Foreskin melanocyte (primary cell): ENCODE measurements at places on chromosomes 5 and 9.

- DNase-seq, result no peak
Observed at GRCh38 chr5:73454379-73455036, 5.9 kb upstream of the FOXD1 start.

DNA sequence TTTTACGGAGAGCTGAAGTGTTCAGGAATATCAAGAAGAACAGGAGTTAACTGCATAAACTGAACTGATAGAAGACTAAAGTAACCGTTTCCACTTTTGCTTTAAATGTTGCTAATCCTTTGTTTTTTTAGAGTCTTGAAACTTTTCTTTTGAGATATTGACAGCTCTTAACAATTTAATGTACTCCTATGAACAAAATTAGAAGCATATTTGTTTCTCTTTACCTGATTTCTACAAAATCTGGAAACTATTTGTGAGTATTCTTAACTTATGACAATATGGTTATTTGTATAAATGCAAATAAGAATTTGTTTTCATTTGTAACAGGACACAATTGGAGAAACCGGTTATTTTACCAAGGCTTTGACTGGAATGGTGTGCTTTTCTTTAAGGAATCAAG lies 89.5 kb upstream of the FAM120A start:
- DNase-seq, result no peak

DNA sequence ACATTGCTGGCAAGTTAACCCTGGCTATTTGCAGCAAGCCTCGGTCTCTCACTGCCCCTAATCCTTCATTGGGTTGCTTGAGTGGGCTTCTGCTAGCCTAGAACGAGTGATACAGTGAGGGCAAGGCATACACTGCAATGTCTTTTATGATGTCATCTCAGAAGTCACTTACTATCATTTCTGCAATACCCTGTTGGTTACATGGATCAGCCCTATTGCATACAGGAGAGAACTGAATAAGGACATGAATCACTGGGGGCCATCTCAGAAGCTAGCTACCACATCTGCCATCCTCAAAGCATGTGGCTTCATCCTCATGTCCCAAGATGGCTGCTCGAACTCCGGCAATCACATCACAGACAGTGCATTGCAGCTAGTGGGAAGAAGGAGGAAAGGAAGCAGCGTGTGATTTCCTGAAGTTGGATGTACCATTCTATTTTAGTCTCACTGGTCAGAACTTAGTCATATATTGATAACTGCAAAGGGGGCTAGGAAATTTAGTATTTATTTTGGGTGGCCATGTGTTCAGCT lies 33.3 kb upstream of the CDKN2AIPNL start:
- no peak for DNase-seq

- DNase-seq, result no peak
Observed at GRCh38 chr5:122182491-122182921, 53.2 kb downstream of the ZNF474 start.

GRCh38 chr9:33165263-33166151 lies 1.6 kb downstream of the B4GALT1 start:
- no peak for DNase-seq

GRCh38 chr5:93915142-93915553 lies 173.7 kb upstream of the POU5F2 start:
- peak; percentile 31 for DNase-seq

- DNase-seq, result no peak
Observed at GRCh38 chr5:65825408-65826328, 100.7 kb upstream of the ERBIN start.

DNA sequence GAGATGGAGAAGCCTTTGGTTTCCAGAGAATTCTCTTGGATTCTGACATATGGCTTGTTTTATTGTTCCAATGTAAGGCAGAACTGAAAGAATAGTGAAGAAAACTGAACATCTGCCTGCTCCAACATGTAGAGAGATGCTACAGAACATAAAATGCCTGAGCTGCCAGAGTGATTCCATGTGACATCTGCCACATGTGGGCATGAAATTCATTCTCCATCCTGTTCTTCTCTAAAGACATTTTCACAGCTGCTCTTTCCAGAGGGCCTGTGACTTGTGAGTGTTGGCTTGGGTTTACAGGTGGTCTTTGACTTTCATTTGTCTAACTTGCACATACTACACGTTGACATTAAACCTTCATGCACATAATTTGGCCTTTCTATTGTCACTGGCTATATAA lies 33.7 kb upstream of the TXN start:
- DNase-seq, result no peak

GRCh38 chr5:181069767-181070491 lies 29.9 kb downstream of the BTNL9 start:
- DNase-seq, result no peak

DNA sequence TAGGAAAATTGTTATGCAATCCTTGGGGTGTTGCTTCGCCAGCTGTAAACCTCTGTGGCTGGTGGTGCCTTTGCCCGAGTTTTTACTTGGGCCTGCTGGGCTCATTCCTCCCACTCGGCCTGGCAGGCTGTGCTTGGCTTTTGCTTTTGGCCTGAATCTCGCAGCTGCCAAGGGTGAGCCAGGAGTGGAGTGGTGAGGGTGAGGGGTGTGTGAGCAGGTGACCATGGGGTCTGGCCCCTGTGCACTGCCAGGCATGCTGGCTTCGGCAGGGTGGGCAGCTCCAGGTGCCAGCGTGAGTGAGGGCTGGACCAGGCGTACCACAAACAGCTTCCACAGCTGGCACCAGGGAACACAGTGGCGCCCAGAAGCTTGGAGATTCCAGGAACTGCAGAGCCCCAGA lies 12.6 kb upstream of the DHFR start:
- no peak for DNase-seq

- DNase-seq, result no peak
Observed at GRCh38 chr9:4143936-4144717, 155.7 kb downstream of the GLIS3 start.

DNA sequence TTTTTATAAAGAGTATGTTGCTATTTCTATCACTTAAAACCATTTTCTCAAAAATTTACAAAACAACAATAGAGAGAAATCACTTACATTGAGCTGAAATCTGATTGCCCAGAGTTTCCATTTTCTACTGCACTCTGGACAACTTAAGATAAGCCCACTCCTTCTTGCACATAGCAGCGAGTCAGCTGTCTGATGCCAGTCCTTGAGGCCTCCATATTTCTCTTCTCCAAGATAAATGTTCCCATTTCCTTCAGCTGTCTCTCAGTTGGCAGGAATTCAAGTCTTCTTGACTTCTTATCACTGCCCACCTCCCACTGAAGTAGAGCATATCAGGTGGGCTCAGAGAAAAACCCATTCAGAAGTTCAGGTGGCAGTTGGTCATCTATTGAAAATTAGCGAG lies 78.5 kb upstream of the PIP5K1B start:
- no peak for DNase-seq

- DNase-seq, result no peak
Observed at GRCh38 chr9:132041798-132042197, 37.9 kb downstream of the MED27 start.

GRCh38 chr5:141804475-141804874 lies 73.7 kb downstream of the PCDH1 start:
- no peak for DNase-seq

- no peak for DNase-seq
Observed at GRCh38 chr9:98101416-98101815, 17.6 kb downstream of the TRIM14 start.

GRCh38 chr5:88279584-88279983 lies 10.9 kb upstream of the TMEM161B start:
- DNase-seq, result no peak

GRCh38 chr5:7714119-7714518 lies 136.8 kb downstream of the CFAP90 start:
- DNase-seq, result peak; percentile 29

DNA sequence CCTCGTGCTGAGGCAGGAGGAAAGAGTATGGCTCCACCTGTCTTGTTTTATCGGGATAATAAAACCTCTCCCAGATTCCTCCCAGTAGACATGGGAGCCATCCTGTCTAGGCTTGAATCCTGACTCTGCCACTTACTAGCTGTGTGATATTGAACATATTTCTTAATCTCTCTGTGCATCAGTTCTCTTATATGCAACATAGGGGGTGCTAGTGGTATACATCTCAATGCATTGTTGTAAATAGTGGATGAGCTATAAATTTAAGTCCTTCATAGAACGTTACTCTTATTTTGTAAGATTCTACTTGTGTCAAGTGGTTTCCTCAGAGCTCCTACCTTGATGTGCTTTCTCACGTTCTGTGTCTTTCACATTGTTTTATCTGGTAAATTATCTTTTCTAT lies 417.7 kb upstream of the POU5F2 start:
- DNase-seq, result no peak

DNA sequence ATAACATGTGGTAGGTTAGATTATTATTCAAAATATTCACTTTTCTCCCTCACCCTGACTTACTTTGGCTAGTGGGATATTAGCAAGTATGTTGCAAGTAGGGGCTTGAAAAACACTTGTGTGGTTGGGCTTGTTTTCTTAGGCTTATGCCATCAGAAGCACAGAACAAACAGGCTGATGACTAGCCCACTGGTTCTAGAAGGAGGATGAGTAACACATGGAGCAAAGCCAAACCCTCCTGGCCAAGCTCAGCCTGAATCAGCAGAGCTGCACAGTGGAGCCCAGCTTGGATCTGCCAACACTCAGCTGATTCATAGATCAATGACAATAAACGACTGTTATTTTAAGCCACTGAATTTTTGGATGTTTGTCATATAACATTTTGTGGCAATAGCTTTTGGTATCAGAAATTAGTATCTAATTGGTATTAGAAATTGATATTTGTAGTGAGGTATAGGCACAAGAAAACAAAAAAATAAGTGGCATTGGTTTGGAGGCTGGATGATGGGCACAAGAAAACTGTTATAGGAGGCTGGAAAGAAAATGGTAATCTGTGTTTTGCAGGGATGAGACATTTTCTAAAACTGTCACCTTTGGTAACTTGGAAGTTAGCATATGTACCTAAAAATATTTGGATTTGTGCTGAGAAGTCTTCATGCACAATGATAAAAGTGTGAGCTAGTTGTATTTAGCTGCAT lies 46.1 kb upstream of the ZBED3 start:
- peak; percentile 90 for DNase-seq

- no peak for DNase-seq
Observed at GRCh38 chr9:10274175-10274574, 338.6 kb downstream of the PTPRD start.

DNA sequence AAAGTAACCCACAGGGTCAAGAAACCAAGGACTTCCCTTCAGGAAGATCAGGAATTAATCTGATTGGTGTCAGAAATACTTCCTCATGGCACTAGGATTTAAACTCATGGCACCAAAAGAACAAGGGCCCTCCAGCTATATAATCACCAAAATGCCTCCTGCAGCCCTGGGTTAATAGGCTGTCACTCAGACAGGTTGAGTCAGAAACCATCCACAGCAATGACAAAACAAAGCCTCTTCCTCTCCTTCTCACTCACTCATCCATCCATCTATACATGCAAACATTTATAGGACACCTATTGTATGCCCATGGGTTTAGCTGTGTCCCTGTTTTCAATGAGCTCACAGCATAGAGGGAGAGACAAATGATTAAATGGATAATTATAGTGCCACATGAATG lies 62.5 kb upstream of the SPOCK1 start:
- no peak for DNase-seq

- peak; percentile 59 for DNase-seq
Observed at GRCh38 chr5:137751869-137752491, 2.2 kb downstream of the HNRNPA0 start.

DNA sequence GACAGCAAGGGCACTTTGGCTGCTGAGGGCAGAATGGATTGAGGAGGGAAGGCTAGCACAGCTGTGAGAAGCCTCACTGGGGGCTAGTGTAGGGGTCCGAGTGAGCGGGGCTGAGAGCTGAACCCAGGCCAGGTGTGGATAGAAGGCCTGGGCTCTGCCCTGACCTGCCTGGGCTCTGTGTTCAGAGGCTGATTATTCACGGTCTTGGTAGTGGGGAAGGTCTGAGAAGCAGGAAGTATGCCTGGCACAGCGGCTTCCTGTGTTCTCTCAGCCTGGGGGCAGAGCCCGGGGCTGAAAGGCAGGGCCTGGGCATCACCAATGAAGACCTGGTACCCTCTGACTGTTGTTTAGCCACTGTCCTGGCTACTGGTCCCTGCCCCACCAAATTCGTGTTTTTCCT lies 136.4 kb upstream of the TBC1D2 start:
- DNase-seq, result no peak

DNA sequence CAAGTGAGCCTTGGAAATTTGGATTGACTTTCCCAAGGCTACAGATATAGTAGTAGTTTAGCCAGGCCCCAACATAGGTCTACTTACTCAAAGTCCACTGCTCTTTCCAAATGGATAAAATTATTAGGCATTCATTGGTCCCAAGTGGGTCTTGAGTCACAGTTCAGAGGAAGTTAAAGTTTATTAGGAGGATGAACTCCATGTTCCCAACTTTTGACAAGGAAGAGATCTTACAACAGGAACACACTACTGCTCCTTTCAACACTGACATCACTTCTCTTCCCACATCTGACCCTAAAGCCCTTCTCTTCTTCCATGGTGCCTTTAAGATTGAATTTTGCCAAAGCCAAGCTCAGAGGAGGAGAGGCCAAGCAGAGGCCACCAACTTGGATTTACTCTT lies 234.5 kb upstream of the TRIM32 start:
- no peak for DNase-seq

- DNase-seq, result no peak
Observed at GRCh38 chr9:114426046-114426948, 38.5 kb upstream of the AKNA start.
